ENCODE measurements at places on chromosomes 7 and 10.

DNA sequence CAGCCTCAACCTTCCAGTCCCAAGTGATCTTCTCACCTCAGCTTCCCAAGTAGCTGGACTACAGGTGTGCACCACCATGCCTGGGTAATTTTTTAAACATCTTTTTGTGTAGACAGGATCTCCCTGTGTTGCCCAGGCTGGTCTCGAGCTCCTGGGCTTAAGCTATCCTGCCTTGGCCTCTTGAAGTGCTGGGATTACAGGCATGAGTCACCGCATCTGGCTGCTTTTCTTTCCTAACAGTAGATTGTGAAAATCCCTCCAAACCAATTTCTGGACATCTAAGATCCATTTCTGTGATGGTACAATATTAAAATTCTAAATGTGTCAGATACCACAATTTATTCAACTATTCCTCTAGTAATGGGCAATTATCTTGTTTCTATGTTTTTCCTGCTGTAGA, 38.7 kb downstream of the RAB18 start:
- DNase-seq, result no peak

DNA sequence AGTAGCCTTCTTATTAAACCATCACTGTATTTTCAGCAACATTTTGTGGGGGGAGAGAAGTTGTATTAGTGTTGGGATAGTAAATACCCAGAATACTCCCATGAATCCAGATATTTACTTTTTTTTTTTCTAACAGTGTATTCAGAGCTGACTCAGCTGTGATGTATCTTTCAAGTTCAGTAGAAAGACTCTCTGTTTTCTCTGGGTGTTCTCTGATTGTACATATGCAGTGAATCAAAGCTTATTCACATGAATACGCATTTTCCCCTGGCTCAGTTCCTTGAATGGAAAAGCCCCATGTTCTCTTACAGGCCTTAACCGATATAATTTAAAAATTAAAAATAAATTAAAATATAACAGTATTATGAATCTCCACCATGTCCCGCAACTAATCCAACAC, 1.3 kb downstream of the TFPI2 start:
- no peak for DNase-seq

- DNase-seq, result no peak
These were observed 46.3 kb upstream of the HYAL4 start for GRCh38 chr7:123798532-123799188.

GRCh38 chr10:35300063-35300699, 36.1 kb upstream of the CCNY start:
- peak; percentile 30 for DNase-seq

- no peak for DNase-seq
These were observed 17.4 kb downstream of the PDE6C start for GRCh38 chr10:93629647-93630305.

- no peak for DNase-seq
These were observed 29.2 kb downstream of the COA1 start for GRCh38 chr7:43700059-43700501.

GRCh38 chr7:44769776-44770294, 21.2 kb downstream of the ZMIZ2 start:
- DNase-seq, result no peak

DNA sequence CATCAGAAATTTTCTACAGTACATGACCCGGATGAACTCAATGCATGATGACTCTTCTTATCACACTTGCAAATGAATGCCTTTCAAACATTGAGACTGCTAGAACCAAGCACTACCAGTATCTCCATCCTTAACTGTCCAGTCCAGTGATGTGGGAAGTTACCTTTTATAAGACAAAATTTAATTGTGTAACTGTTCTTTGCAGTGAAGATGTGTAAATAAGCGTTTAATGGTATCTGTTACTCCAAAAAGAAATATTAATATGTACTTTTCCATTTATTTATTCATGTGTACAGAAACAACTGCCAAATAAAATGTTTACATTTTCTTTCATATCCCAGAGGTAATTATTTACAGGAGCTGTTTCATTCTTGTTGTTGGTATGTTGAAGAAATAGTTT, 40.1 kb downstream of the LGI1 start:
- no peak for DNase-seq

Data from activated CD8-positive, alpha-beta memory T cell treated with anti-CD3 and anti-CD28 coated beads, Interleukin-2, amount 50 U/mL, for 48 hours (primary cell).